Activated CD8-positive, alpha-beta T cell treated with anti-CD3 and anti-CD28 coated beads for 36 hours (primary cell): ENCODE measurements at places on chromosomes 1 and 21. TPM values are rescaled to one million over a fixed set of nuclear protein-coding genes. Genes with fewer than 3 reads are reported as not detected.

Gene SH2D5
- 1.6 TPM for total RNA-seq

Gene GPR161
- 0.16 TPM for total RNA-seq

Gene OR2M3
- not detected for total RNA-seq

Gene UBE2U
- not detected for total RNA-seq

Gene OR2M2
- not detected for total RNA-seq

DNA sequence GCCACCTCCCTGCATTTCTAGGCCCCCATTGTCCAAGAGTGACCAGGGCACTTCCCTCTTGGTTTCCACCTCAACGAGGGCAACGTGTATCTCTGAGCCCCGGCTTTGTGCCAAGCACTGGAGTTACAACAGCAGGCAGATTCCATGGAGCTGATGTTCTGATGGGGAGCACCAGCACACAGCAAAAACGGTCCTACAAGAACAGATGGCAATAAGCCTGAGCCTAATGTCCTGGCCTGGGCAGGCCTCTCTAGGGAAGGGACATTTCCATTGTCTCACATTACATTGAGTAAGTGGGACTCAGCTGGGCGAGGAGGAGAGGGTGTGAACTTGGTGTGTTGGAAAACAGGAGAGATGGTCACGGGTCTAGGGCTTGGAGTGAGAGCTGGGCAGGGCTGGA, 27.2 kb upstream of the NPPB start:
- no peak overlapping the region for H3K27ac ChIP-seq
- H3K4me1 ChIP-seq = no peaks in the 10 kb centered on the region
- no peak for DNase-seq

GRCh38 chr1:230919207-230919606, 50.9 kb upstream of the C1orf198 start:
- peaks cover 8% of the 10 kb centered on the region for H3K4me1 ChIP-seq
- peaks cover 15% of the 10 kb centered on the region for H3K36me3 ChIP-seq
- DNase-seq = no peak
- H3K4me3 ChIP-seq = no peak overlapping the region
- H3K27ac ChIP-seq = no peak overlapping the region

GRCh38 chr1:145858238-145858900, 512 bp downstream of the PIAS3 start:
- peak overlapping the region; percentile 86 for H3K27ac ChIP-seq
- H3K4me1 ChIP-seq = peaks cover 14% of the 10 kb centered on the region
- H3K27me3 ChIP-seq = no peaks in the 10 kb centered on the region
- DNase-seq = peak; percentile 62
- H3K36me3 ChIP-seq = peaks cover 8% of the 10 kb centered on the region
- peak overlapping the region; percentile 98 for H3K4me3 ChIP-seq

DNA sequence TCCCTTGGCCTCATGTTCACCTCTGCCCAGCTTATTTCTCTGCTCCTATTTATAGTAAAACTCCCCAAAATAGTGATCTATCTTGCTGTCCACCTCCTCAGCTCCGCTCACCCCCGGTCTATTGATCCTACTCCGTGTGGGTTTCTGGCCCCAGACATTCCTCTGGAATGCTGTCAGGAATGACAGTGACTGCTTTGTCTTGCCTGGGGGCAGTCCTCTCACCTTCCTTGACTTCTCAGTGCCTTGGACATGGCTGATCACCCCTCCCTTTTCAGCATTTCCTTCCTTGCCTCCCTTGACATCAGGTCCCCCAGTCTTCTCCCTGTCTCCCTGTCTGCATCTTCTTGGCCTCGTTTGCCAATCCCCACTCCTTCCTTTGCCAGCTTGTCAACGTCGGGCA, 108.1 kb upstream of the BACE2 start:
- H3K27ac ChIP-seq = no peak overlapping the region
- H3K4me3 ChIP-seq = no peak overlapping the region
- H3K4me1 ChIP-seq = no peaks in the 10 kb centered on the region
- H3K27me3 ChIP-seq = peaks cover 8% of the 10 kb centered on the region
- DNase-seq = no peak

DNA sequence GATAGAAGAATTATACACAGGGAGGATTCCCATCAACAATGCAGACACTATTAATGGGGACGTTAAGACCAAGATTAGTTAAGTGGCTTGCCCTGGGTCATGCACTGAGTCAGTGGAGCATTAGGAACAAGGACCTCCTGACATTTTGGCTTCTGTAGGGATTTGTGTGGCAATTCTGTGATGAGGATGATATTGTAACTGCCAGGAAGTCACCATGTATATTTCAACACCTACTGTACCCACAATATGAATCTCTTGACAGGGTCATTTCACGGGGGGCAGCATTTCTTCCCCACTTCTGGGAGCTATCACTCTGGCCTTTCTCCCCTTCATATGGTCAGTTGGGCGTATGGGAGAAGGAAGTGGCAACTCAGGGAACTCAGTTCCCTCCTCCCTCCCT, 134.9 kb downstream of the RUNX1 start:
- H3K4me3 ChIP-seq = no peak overlapping the region
- H3K36me3 ChIP-seq = no peaks in the 10 kb centered on the region
- H3K4me1 ChIP-seq = peaks cover 45% of the 10 kb centered on the region
- no peaks in the 10 kb centered on the region for H3K27me3 ChIP-seq

- H3K27me3 ChIP-seq = no peaks in the 10 kb centered on the region
- peaks cover 5% of the 10 kb centered on the region for H3K4me1 ChIP-seq
- peaks cover 2% of the 10 kb centered on the region for H3K36me3 ChIP-seq
- H3K27ac ChIP-seq = no peak overlapping the region
- no peak overlapping the region for H3K4me3 ChIP-seq
Observed at GRCh38 chr1:59564192-59564891, 250.4 kb upstream of the HOOK1 start.
